H9 (cell line): ENCODE measurements at places on chromosomes 1 and 21.
A peak's percentile ranks its signal among the peaks of the same experiment; 100 is the strongest.

DNA sequence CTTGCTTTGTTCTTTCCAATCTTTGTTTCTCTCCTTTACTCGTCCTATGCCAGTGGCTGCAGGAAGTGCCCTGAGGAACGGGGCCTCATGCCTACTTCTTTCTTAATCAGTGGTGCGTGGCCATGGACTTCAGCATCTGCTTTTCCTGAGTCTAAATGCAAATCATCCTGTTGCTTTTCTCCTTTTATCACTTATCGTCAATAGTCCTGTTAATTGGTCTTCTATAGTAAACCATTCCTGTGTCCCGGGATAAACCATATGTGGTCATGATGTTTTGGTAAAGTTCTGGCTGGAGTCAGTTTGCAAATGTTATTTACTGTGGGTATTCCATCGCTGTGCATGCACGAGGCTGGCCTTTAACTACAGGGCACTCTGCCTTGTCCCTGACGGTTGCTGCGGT lies 47.5 kb downstream of the AGPAT3 start:
- H3K4me3 ChIP-seq, result no peak overlapping the region
- DNase-seq, result no peak
- H3K27me3 ChIP-seq, result no peaks in the 10 kb centered on the region
- no peaks in the 10 kb centered on the region for H3K4me1 ChIP-seq
- H3K36me3 ChIP-seq, result no peaks in the 10 kb centered on the region

DNA sequence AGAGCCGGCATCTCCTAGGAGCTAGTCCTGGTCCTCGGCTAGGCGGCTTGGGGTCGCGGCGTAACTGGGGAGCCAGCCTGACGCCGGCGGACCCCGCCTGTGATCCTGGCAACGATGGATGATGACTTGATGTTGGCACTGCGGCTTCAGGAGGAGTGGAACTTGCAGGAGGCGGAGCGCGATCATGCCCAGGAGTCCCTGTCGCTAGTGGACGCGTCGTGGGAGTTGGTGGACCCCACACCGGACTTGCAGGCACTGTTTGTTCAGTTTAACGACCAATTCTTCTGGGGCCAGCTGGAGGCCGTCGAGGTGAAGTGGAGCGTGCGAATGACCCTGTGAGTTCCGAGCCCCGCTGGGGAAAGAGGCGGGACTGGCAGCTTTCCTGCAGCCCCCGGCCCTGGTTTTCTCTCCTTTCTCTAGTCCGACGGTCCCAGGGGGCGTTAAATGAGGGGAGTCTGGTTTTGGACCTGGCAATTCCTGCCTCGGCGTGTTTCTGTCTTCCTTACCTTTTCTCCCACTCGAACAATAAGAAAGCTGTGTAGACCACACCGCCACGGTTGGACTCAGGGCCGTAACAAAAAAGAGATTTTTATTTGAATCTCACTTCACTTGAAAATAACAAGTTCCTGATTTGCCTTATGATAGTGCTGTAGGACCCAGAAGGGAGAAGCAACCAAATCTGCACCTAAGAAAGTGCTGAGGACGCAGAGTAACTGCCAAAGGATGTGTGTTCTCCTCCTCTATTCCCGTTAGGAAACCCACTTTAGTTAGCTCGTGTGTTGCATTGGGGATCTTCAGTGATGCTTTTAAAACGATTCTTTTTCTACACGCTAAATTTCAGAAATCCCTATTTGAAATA lies at the start of gene SPRTN:
Gene SPRTN, plus strand, starts transcription at position 24 of the 859 bp plus-strand sequence. Its CDS starts 91 bp downstream, at position 115.
- H3K36me3 ChIP-seq, result peaks cover 24% of the 10 kb centered on the region
- H3K27me3 ChIP-seq, result no peaks in the 10 kb centered on the region
- H3K4me3 ChIP-seq, result peak within 1 kb of the TSS; percentile 100
- no peak for DNase-seq
- no peak within 1 kb of the TSS for H3K27ac ChIP-seq

GRCh38 chr1:6961905-6962477 lies 176.7 kb downstream of the CAMTA1 start:
- no peaks in the 10 kb centered on the region for H3K27me3 ChIP-seq
- no peak overlapping the region for H3K27ac ChIP-seq
- no peaks in the 10 kb centered on the region for H3K36me3 ChIP-seq
- no peaks in the 10 kb centered on the region; the same call in 1 of the 2 replicates for H3K4me1 ChIP-seq
- peak overlapping the region; percentile 85 for H3K4me3 ChIP-seq

- peaks cover 16% of the 10 kb centered on the region for H3K36me3 ChIP-seq
- H3K27me3 ChIP-seq, result no peaks in the 10 kb centered on the region
- no peaks in the 10 kb centered on the region for H3K4me1 ChIP-seq
- DNase-seq, result no peak
- H3K4me3 ChIP-seq, result no peak overlapping the region
Measured at GRCh38 chr1:114490274-114490693, 20.7 kb downstream of the TRIM33 start.

DNA sequence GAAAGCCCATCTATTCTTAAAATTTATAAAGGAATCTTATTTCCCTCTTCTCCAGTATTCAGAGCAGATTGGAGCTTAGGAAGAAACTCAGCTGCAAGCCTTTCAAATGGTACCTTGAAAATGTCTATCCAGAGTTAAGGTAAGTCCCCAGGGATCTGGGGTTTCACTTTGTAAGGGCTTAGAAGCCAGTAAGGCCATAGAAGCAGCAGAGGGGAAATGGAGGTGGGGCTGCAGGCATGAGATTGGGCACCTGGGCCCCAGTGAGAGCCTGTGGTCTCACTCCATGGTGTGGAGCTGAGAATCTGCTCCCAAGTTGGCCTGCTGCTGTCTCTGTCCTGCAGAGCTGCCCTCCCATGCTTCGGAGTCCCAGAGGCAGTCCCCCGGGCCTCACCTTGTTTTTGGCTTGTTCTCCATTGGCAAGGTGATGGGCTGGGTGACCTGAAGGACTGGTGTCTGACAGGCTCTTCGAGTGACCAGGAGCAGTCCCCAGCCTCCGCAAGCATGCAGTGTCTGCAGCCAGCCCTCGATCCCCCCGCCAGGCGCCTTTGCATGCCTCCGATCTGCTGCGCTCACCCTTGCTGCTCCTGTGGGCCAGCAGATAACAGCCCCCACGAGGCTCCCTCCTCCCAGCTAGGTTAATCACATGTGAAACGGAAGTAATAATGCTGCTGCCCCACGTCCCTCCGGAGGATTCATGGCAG lies 163.1 kb downstream of the PGBD5 start:
- H3K27ac ChIP-seq, result no peak overlapping the region
- no peak overlapping the region for H3K4me3 ChIP-seq
- no peaks in the 10 kb centered on the region for H3K27me3 ChIP-seq

DNA sequence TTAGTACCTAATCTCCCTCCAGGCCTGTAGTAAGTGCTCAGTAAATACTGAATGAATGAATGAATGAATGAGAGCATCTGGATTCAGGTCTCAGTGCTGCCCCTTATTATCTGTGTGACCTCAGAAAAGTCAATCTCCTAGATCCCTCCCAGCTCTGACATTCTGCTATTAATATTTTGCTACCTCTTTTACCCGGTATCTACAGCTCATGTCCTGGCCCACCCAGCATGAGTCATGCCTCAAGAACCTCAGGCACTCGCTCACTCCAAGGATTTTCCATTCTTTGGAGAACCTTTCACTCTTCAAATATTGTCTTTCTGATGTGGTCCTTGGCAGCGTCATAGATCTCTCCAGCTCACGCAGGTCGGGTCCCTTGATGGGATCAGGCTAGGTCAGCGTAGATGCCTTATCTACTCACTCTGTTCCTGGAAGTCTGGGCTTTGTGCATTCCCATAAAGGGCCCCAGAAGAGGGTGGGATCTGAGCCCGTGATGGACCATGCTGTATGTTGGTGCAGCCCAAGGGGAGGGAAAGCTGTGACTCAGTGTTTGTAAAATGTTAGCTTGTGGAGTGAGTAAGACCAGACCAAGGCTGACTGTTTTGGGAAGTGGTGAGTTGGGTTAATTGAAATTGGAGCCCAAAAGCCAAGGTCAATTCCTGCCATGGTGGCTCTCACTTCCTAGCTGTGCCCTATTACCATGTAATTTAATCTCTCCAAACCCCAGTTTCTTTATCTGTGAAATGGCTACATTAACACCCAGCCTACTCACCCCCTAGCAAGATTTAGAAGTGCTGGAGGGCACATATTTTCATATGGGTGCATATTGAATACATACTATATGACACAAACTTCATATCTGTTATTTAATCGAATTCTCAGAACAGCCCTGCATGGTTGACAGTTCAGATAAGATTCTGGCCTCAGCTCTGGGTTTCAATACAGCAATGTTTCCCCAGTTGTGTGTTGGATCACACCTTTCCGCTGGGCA lies 214.1 kb upstream of the USP24 start:
- H3K36me3 ChIP-seq, result no peaks in the 10 kb centered on the region
- no peak overlapping the region for H3K27ac ChIP-seq
- H3K4me1 ChIP-seq, result no peaks in the 10 kb centered on the region
- DNase-seq, result peak; percentile 38
- no peak overlapping the region for H3K4me3 ChIP-seq

DNA sequence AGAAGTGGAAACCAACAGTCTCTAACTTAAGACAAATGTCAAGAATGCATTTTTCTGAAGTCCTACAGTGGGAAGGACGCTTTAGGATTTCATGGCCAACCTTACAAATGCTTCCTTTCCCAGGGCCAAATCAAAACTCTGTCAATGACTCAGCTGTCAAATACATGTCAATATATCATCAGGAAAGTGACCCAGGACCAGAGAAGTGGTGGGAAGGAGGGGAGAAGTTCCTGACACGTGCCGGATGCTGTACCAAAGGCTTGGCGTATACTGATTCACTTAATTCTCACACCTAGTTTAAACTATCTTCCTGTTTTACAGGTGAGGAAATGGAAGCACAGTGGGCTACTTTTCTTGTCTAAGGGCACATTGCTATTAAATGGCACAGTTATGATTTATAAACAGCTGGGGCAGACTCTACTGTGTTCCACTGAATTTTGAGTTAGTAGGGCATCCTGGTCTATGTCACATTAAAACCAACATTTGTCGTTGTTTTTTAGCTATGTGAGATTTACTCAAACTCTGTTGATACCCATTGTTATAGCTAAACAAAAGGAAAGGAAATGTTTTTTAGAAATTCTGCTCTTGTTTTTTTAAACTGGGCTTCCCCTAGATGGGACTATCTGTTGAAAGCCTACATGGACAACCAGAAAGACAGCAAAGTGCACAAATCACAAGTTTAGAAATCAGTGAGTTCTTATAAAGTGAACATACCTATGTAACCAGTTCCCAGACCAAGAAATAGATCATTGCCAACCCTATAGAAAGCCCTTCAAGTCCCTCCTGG lies 208.2 kb upstream of the SGIP1 start:
- no peak for DNase-seq
- no peaks in the 10 kb centered on the region for H3K36me3 ChIP-seq
- H3K4me3 ChIP-seq, result no peak overlapping the region
- no peaks in the 10 kb centered on the region for H3K27me3 ChIP-seq
- no peaks in the 10 kb centered on the region; the same call in 1 of the 2 replicates for H3K4me1 ChIP-seq

- no peak for DNase-seq
- H3K36me3 ChIP-seq, result no peaks in the 10 kb centered on the region
- no peak overlapping the region for H3K27ac ChIP-seq
- no peak overlapping the region for H3K4me3 ChIP-seq
- peaks cover 3% of the 10 kb centered on the region; the same call in 1 of the 2 replicates for H3K4me1 ChIP-seq
Measured at GRCh38 chr1:113787663-113788062, 24.6 kb downstream of the RSBN1 start.

DNA sequence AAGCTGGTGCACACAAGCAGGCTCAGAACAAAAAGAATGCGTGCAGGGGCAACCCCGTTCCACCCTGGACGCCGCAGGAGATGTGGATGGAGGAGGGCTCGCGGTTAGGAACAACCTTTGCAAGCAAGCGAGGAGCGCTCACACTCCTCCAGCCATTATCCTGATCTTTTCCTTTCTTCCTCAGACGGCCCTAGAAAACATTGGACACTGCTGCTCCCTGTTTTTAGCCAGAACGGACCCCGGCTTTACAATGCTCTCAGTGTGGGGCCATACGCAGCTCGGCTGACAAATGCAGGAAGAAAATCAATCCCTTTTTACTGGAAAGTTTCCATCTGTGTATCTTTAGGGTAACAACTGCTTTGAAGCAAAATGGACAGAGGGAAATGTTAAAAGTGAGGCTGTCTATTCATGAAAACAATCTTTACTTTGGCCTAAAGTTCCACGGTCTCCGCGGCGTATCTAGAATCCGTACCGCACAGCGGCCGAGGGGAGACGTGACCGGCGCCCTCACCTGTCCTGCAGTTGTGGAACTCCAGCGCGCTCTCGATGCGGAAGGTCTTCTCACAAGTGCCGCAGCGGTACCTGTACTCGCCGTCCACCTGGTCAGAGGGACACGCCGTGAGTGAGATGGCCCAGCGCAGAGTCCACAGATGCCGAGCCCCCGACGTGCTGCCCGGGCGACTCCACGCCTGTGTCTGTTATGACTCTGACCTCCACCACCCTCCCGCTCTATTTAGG lies 44.0 kb downstream of the PRDM15 start:
- H3K27me3 ChIP-seq, result no peaks in the 10 kb centered on the region
- DNase-seq, result no peak
- peaks cover 38% of the 10 kb centered on the region for H3K36me3 ChIP-seq

GRCh38 chr1:156654700-156655099 lies 12.8 kb downstream of the BCAN start:
- H3K4me3 ChIP-seq, result no peak overlapping the region
- no peaks in the 10 kb centered on the region; the same call in 1 of the 2 replicates for H3K27me3 ChIP-seq
- DNase-seq, result no peak
- no peak overlapping the region for H3K27ac ChIP-seq

GRCh38 chr1:53286955-53287354 lies 40.9 kb downstream of the LRP8 start:
- no peaks in the 10 kb centered on the region for H3K27me3 ChIP-seq
- no peak overlapping the region for H3K27ac ChIP-seq
- no peaks in the 10 kb centered on the region for H3K4me1 ChIP-seq
- H3K4me3 ChIP-seq, result no peak overlapping the region

DNA sequence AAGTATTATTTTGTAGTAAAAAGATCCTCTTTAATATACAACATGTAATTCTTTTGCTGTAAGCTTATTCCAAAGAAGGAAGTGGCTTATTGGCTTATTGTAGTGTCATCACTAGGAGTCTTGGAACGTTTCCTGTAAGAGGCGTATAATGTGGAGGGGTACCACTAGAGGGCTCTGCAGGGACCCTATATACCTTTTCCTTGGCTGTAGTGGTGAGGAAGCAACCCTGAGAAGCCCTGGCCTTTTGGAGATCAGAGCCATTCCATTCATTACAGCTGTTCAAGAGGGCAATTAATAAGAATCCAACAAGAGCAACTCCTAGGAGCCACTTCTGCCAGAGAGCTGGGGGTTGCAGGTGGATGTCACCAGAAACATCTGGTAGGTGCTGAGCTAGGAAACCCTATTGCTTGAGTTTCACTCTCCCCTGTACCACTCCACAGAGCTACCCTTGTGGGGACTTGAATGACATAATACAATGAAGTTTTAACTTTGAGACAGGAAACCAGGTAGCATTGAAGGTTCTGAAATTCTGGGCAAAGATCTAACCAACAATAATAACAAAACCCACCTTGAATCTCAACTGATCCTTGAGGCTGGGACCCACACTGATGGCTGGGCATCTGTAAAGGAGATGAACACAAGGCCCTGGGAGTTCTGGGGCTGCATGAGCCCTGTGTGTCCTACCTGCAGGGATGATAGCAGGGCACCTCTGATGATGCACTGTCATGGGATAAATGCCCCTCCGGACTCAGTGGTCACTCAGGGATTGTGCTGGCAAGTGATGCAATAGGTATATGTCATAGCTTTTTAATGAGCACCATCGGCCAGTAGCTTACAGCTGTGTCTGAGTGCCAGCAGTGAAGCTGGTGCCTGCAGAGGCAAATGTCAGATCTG lies 160.2 kb upstream of the COA6 start:
- H3K4me1 ChIP-seq, result no peaks in the 10 kb centered on the region
- H3K4me3 ChIP-seq, result peak overlapping the region; percentile 91
- H3K27ac ChIP-seq, result no peak overlapping the region

GRCh38 chr21:28311411-28312190 lies 681.1 kb downstream of the LTN1 start:
- no peak overlapping the region for H3K4me3 ChIP-seq
- H3K4me1 ChIP-seq, result no peaks in the 10 kb centered on the region
- no peak for DNase-seq
- no peak overlapping the region for H3K27ac ChIP-seq
- H3K27me3 ChIP-seq, result no peaks in the 10 kb centered on the region
